ENCODE measurements at places on chromosomes 7 and 10.

DNA sequence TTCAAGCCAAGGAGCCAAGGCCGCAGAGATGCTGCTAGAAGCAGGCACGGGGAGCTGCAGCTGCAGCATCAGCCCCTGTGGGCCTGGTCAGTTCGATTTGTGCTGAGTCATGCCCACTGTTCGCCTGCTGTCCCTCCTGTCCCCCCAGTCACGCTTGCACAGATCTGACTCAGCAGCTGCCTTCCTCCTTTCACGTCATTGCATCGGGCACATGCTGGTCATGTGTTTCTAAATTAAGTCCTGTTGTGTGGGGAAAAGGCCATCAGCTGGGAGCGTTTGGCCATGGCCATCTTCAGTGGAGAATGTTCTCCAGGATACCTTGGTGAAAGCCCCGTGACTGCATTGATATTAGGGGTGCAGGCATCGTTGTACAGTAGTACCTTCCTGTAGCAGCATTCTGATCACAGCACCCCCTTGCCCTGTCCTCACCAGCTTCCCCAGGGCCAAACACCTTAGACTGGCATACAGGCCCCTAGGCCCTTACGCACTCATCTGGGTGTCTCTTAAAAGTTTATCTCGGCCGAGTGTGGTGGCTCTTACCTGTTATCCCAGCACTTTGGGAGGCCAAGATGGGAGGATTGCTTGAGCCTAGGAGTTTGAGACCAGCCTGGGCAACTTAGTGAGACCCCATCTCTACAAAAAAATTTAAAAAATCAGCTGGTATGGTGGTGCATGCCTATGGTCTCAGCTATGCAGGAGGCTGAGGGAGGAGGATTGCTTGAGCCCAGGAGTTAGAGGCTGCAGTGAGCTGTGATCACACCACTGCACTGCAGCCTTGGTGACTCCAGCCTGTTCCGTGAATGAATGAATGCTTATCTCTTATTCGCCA lies 23.2 kb downstream of the POR start:
- peak; percentile 72 for ATAC-seq

- ATAC-seq, result no peak
These were observed 734.7 kb downstream of the KCNMA1 start for GRCh38 chr10:76902949-76903348.

- ATAC-seq, result no peak
These were observed 187.8 kb downstream of the GNAT3 start for GRCh38 chr7:80324032-80324431.

- ATAC-seq, result no peak
These were observed 283.8 kb upstream of the PLXDC2 start for GRCh38 chr10:19532411-19532810.

GRCh38 chr10:94938383-94938782 lies at the start of gene CYP2C9:
Gene CYP2C9, plus strand, starts transcription at chr10:94938658. Its CDS starts 25 bp downstream, at chr10:94938683.
- no peak for ATAC-seq

DNA sequence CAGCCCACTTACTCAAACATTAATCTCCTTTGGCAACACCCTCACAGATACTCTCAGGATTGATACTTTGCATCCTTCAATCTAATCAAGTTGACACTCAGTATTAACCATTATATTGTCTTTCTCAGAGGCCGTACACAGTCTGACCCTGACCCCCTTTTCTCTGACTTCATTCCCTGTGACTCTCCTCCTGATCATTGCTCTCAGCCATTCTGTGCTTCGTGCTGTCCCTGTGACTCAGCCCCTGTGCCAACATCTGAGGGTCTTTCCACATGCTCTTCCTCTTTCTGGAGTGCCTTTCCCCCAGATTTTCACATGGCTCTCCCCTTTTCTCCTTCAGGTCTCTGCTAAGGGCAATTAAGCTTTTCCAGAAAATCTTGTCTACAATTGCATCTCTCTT lies 289.0 kb upstream of the PHYHIPL start:
- no peak for ATAC-seq

- ATAC-seq, result no peak
These were observed 29.9 kb upstream of the CC2D2B start for GRCh38 chr10:95877881-95878280.

DNA sequence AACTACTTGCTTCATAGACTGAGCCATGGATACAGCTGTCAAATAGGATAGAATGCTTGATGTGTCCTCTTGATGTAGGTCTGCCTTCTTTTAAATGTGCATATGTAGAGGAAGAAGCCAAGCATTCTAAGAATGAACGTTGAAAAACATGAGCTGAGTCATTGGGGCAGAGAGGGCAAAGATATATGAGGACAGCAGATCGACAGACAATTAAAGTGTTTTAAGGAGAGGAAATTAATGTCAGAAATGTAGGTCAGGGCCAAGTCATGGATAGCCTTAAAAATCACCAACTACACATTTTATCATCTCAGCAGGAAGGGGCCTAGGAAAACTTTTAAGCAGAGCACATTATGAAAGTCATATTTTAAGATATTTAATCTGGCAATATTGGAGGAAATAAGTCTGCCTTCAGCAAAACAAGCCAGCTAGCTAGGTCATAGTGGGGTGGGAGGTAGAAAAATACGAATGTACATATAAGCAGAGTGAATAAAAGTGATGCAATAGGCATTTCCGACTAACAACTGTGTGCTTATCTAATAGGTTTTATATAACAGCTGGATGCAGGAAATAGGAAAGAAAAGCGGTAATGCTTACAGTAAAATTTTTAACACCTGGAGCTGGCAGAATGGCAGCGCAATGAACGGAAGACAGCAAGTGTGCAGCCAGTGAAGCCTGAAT lies 638.3 kb upstream of the TPK1 start:
- ATAC-seq, result no peak

DNA sequence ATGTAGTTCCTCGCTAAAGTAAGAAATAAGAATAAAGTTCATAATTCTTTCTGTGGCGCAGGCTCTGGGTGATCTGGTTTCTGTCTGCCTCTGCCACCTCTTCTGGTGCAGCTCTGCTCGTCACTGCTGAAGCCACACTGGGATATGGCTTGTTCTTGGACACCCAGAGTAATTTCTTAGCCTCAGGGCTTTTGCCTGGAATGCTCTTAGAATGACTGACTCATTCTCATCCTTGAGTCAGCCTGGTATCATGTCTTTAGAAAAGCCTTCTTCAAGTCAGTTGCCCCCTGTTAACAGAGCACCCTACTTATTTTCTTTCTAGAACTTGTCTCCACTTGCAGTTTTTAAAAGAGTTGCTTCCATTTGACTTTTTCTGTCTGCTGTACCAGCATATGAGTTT lies 2.0 kb downstream of the ZSCAN25 start:
- no peak for ATAC-seq

DNA sequence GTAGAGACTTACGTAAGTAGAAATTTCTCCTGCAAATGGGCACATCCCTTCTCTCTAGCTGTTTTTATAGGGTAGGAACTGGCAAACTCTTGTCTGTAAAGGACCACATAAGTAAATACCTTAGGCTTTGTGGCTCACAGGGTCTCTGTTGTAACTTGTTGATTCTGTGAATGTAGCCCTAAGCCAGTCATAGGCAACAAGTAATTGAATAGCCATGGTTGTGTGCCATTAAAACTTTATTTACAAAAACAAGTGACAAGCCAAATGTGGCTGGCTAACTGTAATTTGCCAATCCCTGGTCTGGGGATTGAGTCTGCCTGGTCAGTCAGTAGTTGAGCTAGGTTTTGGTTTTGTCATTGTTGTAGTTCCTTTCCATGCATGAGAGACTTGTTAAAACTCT lies 5.3 kb upstream of the KLF6 start:
- ATAC-seq, result no peak

DNA sequence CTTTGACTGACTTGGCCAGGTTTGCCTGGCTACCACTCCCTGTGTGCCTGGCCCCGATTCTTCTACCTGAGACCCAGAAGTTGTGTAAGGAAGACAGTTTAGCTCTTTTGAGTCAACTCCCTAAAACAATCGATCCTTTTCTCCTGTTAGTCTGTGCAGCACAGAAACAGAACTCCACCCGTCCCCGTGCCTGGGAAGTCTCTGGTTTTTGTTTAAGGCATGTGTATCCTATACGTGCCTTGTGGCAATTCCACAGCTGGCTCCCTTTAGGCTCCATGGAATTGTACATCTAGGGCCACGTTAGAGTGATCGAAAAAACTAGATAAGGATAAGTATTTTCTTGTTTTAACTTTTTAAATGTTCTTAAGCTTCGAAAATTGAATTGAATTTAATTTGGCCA lies 131.6 kb downstream of the BICC1 start:
- no peak for ATAC-seq

DNA sequence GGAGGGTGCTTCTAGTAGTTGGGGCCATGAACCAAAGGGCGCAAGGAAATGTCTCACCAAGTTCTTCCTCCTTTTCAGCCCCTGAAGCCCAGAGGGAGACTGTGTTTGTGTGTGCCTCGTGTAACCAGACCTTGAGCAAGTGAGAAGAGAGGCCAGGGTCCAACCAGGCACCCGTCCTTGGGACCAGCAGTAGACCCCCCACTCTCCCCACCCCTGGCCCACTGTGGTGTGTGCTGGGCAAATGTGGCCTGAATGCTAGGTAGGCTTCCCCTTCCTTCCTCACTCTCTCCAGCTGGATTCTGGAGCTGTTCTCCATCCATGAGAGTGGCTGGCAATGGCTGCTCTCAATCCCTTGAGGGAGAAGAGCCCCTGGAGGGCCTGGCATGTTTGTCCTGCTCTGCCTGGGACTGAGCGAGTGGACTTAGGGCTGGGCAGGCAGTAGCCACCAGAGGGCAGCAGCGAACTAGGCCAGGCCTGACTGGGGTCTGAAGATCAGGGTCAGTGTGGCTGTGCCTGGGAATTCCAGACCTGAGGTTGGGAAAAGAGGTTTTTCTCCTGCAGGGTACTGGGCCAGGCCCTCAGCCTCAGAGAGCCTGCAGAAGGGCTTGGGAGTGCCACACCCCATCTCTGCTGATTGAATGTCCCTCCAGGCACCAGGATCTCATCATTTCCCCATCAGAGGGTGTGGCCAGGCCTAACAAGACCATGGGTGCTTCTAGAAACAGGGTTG lies 12.5 kb downstream of the SFRP5 start:
- ATAC-seq, result peak; percentile 62

- no peak for ATAC-seq
These were observed 73.2 kb downstream of the WNT2 start for GRCh38 chr7:117249696-117250095.
